Astrocyte (in vitro differentiated cells and primary cell): ENCODE measurements at places on chromosomes 11 and 22. TPM values are rescaled to one million over a fixed set of nuclear protein-coding genes. Genes with fewer than 3 reads are reported as not detected.
A peak's percentile ranks its signal among the peaks of the same experiment; 100 is the strongest.

IRAG1 gene
- 3.7 and 5.4 TPM in 2 replicates for total RNA-seq

TBX1 gene
- total RNA-seq: 2.0 and 6.8 TPM in 2 replicates

IGSF9B gene
- total RNA-seq: 13.1 and 16.7 TPM in 2 replicates

C22orf15 gene
- 0.38 and 0.39 TPM in 2 replicates for total RNA-seq

UFD1 gene
- 92.7 and 105 TPM in 2 replicates for total RNA-seq

SHANK2 gene
- total RNA-seq: 6.4 and 10.1 TPM in 2 replicates

GAL3ST3 gene
- total RNA-seq: 0.46 and 0.61 TPM in 2 replicates

RIBC2 gene
- total RNA-seq: not detected in 2 replicates

ZNF143 gene
- 20.9 and 28.3 TPM in 2 replicates for total RNA-seq

CHRM1 gene
- total RNA-seq: not detected in 2 replicates

DNA sequence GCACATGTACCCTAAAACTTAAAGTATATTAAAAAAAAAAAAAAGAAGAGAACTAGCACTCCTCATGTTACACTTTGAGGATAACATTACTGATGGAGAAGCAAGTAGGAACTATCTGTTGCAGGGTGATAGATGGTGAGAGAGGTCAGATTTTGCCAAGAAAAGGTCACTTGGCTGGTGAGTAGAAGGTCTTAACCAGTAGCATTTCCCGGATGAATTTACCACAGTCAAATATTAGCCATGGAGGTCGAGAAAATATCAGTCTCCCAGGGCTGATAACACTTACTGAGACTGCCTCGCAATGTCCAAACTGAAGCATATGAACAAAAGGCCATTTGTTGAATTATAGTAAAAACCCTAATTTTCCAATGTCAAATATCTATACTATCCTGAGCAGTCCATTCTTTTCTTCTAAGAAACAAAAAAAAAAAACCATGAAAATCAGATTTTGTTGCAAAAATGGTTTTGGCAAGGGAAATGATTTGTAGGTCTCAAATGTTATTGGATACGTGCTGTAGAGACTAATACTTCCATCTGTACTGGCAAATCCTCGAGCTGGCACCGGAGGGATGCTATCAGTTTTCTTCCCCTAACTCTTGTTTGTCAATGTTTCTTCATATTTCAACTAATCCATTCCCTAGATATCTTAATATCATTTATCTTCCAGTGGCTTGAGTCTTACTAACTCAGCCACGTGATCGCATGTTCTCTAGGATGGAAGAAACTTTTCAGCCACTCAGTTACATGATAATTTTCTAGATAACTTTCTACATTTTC, 14.5 kb upstream of the BBOX1 start:
- no peak for DNase-seq

DNA sequence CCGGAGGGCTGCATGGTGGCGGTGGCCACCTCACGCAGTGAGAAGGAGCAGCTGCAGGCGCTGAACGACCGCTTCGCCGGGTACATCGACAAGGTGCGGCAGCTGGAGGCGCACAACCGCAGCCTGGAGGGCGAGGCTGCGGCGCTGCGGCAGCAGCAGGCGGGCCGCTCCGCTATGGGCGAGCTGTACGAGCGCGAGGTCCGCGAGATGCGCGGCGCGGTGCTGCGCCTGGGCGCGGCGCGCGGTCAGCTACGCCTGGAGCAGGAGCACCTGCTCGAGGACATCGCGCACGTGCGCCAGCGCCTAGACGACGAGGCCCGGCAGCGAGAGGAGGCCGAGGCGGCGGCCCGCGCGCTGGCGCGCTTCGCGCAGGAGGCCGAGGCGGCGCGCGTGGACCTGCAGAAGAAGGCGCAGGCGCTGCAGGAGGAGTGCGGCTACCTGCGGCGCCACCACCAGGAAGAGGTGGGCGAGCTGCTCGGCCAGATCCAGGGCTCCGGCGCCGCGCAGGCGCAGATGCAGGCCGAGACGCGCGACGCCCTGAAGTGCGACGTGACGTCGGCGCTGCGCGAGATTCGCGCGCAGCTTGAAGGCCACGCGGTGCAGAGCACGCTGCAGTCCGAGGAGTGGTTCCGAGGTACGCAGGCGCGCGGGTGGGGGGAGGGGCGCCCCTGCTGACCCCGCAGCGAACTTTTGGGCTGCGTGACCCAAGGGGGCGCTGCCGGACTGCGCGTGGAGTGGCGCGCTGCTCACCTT, 670 bp downstream of the NEFH start:
- peak; percentile 37 for DNase-seq

DNA sequence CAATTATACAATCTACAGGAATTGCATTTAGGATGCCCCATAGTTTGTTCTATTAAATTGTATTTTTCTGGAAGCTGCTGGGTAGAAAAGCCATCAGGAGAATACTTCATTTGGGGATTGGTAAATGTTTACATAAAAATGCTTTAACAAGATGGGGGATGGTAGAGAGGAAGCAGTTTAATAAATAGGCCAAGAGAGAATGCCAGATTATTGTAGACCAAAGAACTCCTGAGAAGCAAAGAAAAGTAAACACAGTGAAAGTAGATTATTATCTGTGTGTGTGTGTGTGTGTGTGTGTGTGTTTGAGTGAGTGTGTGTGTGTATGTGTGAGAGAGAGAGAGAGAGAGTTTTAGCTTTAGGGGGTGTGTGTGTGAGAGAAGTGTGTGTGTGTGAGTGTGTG, 820.4 kb upstream of the CCDC90B start:
- no peak for DNase-seq

GRCh38 chr22:17237038-17237668, 17.9 kb upstream of the ADA2 start:
- DNase-seq: no peak

DNA sequence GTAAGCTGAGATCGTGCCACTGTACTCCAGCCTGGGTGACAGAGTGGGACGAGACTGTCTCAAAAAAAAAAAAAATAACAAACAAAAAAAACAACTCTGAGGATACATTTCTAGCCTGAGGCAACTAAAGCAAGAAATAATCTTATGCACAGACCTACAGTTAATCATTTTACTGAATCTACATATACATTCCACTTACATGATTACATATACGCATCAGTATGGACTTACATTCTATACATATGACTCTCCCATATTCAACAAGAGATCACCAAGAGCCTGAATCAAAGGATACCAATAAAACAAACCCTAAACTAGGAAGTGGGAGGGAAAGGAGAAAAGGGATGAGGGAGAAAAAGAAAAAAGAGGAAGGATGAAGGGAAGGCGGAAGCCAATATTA, 1.1 kb downstream of the ALG8 start:
- DNase-seq: no peak

DNA sequence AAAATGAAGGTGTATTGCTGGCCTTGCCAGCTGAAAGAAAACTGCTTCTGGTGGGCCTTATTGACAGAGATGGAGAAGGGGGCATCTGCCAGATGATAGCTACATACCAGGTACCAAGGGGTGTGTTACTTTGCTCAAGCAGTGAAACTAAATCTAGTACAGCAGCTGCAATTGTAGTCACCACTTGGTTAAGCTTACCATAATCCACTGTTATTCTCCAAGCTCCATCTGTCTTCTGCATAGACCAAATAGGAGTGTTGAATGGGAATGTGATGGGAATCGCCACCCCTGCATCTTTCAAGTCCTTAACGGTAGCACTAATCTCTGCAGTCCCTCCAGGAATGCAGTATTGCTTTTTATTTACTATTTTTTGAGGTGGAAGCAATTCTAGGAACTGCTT, 45.8 kb upstream of the LIN7C start:
- no peak for DNase-seq

DNA sequence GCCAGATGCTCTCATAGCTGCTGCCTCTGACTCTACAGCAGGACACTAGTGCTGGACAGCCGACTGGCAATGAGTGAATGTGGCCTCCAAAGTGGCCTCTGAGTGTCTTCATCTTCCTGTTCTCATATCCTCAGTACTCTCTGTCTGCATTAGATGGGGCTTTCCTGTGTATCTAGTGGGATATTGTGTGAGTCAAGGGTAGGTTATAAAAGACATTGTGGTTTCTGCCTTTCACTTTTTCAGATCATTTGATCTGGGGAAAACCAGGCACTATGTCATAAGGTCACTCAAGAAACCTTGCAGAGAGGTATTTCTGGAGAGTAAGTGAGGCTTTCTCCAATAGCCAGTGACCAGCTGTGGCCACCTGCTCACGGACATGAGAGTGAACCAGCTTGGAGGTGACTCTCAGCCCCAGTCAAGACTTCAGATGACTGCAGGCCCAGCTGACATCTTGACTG, 333.6 kb upstream of the NCAM1 start:
- no peak for DNase-seq

- DNase-seq: peak; percentile 80
Observed at GRCh38 chr22:38135133-38135706, 24.7 kb upstream of the BAIAP2L2 start.

GRCh38 chr22:48926136-48926535, 901.5 kb downstream of the BRD1 start:
- DNase-seq: no peak

- DNase-seq: no peak
Observed at GRCh38 chr22:43296276-43296902, 46.8 kb downstream of the SCUBE1 start.

DNA sequence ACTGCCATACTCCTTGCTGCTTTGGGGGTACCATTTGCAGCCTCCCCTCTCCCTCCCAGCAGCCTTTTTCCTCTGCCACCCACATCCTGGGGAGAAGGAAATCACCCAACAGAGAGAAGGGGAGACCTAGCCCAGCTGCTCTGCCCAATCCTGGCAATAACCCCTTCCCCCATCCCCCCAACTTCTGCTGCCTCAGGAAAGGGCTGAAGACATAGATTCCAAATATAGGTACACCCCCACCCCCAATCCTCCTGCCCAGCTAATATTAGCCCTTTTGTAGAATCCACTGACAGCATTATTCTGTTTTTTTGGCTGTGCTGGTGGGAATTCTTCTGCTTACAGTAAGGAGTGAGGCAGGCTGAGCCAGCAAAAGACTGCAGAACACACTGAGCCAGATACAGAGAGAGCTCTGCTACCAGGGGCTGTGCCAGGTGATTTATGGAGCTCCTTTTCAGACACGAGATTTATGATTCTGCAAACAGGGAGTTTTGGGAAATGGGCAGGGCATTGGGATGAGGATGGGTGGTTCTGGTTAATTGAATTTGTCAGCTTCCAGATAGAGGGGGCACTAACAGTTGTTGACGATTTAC, 164.0 kb downstream of the TENM4 start:
- DNase-seq: no peak

- DNase-seq: no peak
Observed at GRCh38 chr22:21018314-21018713, 3.3 kb downstream of the P2RX6 start.

DNA sequence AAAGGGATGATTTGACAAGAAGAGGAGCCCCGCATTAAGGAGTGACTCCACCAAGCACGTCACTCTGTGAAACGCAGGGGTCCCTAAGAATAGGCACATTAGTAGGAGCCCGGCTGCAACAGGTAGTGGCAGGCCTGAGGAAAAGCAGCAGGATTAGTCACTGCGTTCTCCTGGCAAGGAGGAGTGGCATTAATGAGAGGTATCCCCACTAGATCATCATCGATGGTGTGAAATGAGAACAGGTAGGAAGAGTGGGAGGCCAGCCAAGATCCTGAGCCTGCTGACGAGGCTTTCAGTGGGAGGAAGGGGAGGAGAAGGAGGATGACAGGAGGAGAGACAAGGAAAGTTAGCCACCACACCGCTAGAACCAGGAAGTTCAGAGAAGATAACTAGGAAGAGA, 38.6 kb downstream of the NRXN2 start:
- DNase-seq: no peak

DNA sequence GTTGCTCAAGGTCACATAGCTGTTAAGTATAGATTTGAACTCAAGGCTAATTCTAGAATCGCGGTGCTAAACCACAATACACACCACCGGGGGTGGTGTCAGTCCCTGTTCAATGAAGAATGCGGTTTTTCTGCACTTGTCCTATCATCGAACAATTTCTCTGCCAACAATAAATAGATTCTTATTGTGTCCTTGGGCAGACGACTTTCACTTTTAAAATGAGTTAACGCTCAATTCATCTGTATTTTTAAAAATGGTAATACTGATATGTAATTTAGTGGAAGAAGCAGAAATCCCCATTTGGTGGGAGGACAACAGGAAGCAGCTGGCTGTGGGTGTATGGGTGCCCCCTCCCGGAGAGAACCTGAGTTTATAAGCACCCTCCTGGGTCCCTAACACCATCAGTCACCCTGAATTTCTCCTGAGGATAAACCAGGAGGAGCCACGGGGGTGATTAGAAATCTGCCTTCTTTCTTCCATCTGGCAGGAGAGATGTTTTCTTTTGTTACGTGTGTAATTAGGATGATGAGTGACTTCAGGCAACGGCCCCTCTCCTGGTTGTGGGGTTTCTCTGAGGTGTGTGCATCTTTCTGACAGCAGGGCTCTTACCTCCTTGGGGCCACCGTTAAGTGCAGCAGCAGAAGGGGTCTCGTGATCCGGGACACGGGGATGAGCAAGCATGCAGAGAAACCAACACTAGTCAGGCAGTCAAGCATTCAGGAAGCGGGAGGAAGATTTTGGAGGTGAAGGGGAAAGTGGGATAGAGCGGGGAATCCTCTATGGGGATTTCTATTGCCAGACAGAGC, 87.7 kb downstream of the GRAMD1B start:
- no peak for DNase-seq

GRCh38 chr11:6563121-6563619, 40.2 kb downstream of the RRP8 start:
- DNase-seq: no peak

DNA sequence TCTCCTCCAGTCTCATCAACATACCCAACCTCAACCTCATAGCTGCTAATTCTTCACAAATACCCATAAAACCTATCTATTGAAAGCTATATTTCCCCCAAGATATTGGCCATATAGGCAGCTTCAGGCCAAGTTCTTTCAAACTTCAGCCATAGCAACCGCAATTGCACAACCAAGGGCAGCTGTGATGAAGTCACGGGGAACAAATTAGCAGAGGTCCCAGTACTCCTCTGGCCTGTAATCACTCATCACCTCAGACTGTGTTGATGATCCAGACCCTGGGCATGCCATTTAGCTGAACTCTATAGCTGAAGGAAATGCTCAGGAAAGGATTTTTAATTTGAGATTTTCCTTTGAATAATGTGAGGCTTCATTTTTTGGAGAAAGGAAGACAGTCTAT, 84.1 kb downstream of the SLC1A2 start:
- DNase-seq: no peak

DNA sequence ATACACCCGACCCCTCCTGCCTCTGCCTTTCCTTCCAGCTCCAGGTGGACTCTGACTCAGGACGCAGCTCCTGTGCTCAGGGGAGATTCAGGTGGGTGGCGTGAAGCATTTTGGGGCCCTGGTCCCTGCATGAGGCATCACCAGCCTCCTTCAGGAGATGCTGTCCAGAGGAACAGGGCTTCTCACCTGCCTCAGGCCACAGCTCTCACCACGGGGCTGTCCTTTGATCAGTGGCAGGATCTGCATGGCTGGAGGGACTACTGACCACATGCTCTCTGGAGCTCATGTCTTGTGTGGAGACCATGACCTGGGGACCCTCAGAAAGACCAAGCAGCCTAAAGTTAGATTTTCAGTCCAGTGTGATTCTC, 58.8 kb downstream of the GGTLC2 start:
- no peak for DNase-seq

DNA sequence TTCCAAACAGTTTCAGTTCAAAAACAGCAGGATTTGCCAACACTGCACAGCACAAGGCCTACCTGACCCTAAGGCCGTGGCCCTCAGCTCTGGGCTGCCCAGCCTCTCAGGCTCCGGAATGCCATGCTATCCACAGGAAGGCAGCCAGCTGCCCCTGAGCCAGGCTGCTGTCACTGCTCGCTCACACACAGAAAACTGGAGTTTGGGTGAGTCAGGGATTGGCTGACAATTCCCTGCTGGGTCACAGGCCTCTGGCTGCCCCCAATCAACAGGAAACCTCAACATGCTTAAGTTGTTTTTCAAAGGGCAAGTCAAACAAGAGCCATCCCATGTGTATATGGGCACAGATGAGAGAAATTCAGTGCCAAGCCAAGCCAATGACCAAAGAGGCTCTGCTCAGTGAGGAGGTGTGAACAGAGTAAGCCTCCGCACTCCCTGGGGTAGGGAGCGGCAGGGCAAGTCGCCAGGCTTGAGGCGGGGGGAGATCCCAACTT, 50.2 kb downstream of the RPL27A start:
- DNase-seq: peak; percentile 77
